GM12891 (cell line): ENCODE measurements at places on chromosomes 13 and 19.

- DNase-seq, result no peak
These were observed 647.2 kb upstream of the KLHL1 start for GRCh38 chr13:70755456-70755855.

DNA sequence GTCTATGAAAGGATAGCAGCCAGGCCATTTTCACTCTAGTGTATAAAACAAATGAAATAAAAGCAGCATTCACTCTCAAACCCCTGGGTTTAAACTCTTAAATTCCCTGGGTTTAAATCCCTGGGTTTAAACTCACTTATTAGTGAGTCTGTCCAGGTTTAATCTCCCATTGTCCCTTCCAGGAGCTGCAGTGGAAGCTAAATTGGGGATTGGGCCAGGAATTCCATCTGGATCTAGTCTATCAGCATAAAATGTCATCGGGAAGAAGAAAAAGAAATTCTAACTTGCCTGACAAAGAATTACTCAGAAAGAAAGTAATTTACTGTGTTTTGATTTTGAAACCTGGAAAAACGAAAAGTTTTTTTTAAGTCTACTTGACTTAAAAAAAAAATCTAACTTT lies 54.8 kb downstream of the FRY start:
- DNase-seq, result no peak

DNA sequence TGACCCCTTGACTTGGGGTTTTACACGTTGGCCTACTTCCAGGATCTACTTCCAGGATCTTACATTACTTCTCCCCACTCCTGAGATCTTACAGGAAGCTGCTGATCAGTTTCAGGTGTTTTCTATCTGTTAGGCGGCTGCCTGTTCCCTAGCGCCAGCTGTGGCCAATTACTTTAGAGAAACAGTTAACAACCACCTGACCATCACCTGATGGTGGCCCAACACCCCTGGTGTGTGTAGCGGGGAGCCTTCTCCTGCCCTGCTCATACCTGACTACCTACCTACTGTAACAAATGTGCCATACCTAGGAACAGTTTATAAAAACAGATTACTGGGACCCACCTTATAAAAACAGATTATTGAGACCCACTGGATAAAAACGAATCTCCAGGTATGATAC lies 2.8 kb upstream of the POP4 start:
- no peak for DNase-seq

DNA sequence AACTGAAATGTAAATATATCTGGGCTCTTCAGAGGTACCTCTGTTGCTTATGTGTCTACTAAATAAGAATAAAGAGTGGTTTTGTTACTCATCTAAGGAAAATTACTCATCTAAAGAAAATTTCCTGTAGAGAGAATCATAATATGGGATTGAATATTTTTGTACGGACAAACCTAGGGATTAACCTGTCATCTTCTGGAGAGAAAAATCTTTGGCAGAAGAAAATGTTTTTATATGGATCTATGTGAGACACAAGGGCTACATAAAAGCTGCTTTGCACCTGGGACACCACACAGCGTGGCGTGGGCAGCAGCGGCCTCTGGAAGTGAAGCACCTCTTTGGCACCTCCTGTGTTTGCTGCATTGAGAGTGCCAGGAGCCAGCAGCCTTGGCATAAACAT lies 242.9 kb upstream of the DACH1 start:
- DNase-seq, result no peak

DNA sequence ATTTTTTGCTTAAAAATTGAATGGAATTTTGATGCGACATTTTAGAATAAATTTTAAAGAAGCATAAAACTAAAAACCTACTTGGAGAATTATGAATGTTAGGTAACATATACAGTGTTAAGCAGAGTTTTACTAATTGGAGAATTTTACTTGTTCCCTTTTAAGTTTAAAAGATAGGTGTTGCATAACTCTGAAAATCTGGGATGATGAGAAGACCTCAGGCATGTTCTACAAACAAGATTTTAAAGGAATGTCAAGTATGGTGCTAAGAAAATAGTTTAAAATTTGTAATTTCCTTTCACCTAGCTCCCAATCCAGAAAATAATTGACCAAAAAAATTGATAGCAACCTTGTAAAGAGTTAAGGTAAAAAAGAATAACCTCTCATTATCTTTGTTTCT lies 135.8 kb downstream of the RFC3 start:
- no peak for DNase-seq

DNA sequence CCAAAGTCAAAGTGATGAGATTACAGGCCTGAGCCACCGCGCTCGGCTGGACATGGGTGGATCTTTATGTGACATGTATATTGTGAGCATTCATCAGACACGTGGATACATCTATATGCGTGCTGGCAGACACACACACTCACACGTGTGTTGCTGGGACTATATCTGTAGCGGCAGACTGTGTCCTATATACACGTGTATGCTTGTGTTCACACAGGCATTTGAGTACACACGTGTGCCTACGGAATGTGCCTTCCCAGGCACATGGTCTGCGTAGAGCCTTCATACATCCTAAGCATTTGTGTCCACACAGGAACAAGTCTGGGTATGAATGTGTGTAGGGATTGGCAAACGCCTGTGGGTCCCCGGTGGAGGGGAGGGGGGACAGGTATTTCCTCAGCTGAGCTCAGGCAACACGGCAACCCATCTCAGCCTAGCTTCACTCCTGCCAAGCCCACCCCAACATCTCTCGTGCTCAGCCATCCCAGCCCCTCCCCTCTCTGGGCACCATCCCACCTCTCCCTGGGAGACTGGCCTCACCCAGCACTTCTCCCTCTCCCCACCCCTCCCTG lies 2.6 kb downstream of the UNC13A start:
- DNase-seq, result no peak

DNA sequence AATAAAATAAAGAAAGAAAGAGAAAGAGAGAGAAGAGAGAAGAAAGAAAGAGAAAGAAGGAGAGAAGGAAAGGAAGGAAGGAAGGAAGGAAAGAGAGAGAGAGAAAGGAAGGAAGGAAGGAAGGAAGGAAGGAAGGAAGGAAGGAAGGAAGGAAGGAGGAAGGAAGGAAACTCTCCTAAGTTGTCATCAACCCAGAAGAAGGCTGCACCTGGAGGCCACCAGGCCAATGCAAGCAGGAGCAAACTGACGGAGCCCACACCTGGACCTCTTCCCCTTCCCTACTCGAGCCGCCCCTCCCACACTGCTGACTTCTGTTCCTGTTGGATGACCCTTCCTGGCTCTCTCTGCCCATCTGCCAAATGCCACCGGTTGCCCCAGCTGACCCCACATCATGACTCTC lies 8.7 kb downstream of the ACER1 start:
- no peak for DNase-seq

GRCh38 chr13:79037197-79037596 lies 368.9 kb downstream of the RBM26 start:
- DNase-seq, result no peak

GRCh38 chr19:17721821-17722220 lies 2.5 kb downstream of the MAP1S start:
- DNase-seq, result no peak

DNA sequence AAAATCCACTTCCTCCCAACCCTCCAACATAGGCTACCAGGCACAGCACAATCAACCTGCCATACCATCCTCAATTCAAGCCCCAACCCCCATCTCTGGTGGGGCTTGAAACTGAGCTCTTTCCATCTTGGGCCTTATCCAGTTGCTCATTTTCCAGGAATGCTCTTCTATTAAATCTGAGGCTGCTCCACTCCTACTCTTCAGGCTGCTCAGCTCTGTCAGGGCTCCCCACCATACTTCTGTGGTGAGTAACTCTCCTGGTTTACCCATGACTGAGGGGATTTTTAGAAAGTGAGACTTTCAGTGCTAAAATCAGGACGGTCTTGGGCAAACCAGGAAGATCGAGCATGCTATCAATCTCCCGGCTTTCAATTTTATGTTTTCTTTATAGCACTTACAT lies 512.8 kb downstream of the LMO7 start:
- DNase-seq, result no peak

GRCh38 chr19:54422136-54422535 lies 6.9 kb downstream of the TTYH1 start:
- DNase-seq, result no peak

DNA sequence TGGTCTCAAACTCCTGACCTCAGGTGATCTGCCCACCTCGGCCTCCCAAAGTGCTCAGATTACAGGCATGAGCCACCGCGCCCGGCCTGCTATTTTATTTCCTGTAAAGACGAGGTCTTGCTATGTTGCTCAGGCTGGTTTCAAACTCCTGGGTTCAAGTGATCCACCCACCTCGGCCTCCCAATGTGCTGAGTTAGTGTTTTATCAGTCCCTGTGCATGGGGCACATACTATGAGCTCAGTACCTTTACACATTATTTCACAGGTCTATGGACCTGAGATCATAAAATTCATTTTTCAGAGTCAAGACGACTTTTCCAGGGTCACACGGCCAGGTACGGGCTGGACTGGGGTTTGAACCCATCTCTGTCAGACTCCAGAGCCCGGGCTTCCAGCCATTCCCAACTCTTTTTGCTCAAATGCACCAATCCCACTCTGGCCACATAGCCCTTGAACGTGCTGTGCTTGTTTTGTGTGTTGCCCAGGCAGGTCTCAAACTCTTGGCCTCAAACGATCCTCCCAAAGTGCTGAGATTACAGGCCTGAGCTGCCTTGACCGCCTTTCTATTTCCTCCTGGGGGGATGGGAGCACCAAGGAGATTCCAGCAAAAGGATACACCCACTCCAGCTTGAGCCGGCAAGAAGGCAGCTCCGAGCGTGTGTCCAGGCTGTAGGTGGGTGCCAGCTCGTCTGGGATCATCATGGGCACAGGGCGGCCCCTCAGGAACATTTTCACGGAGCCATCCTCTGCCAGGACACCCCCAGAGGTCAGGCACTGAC lies 1.1 kb downstream of the EML2 start:
- no peak for DNase-seq

DNA sequence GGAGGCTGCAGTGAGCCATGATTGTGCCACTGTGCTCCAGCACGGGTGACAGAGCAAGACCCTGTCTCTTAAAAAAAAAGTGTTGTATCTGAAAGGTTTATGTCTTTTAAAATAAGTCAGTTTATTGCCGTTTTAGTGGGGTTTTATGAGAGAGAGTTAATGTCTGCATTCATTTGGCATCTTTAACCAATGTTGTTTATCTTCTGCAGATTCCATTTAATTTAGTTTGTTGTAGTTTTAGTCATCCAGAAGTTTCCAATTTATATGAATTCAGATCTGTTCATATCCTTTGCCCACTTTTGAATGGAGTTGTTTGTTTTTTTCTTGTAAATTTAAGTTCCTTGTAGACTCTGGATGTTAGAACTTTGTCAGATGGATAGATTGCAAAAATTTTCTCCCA lies 36.7 kb upstream of the LPAR6 start:
- DNase-seq, result no peak

DNA sequence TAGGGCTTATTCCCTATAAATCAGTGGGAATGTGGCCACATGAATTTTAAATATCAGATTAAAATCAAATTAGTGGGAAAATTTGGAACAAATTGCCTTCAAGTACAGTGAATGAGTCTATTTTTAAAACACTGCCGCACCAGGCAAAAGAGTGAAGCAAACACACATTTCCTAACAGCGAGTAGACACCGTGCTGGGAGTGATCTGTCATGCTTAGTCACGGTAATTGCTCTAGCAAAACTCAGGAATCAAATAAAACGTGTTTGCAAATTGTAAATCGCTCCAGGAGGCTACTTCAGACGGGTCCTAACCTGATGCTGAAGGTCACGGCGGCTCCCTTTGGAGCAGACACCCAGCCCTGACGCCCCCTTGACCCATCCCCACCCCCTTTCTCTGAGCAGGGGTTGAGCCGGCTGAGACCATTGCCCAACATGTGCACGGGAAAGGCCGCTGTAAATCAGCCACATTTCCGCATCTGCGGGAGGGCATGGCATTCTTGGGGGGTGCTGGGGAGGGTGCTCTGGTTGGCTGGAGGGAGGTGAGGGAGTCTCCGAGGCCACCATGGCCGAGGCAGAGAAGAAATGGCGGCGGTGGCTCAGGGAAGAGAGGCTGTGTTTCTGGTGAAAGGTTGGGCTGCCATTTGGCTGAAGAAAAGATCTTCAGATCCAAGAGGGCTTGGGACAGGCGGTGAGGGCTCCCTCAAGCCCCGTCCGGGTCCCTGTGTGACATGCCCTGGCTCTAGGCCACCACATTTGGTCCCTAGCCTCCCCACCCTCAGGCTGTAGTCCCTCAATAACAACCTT lies 8.9 kb downstream of the CEBPA start:
- no peak for DNase-seq

DNA sequence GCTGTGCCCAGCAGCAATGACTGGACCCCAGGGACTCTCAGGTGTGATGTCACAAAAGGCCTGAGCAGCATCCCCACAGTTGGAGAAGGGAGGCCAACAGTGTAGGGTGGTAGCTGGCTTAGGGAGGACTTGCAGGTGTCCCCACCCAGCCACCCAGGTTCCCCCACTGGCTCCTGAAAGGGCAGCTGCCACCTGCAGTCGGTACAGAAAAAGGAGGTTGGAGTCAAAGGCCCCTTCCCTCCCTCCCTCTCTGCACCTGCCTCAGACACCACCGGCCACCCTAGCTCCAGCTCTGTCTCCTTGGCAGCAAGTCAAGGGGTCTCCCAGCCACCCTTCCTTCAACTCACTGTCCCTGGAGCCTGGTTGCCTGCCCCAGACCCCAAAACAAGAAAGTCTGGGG lies at the start of gene PCP2:
TSS of gene PCP2 (minus strand) at position 22 of the 400 bp plus-strand sequence. CDS start 262 bp downstream, outside the sequence.
- no peak for DNase-seq

- peak; percentile 48 for DNase-seq
These were observed 14.5 kb downstream of the ARHGEF7 start for GRCh38 chr13:111129465-111130115.

- no peak for DNase-seq
These were observed 199.4 kb upstream of the IPO5 start for GRCh38 chr13:97753942-97754670.

GRCh38 chr19:18464646-18465045 lies 26.7 kb upstream of the ISYNA1 start:
- no peak for DNase-seq

- peak; percentile 69 for DNase-seq
These were observed at the start of gene FXYD5 for GRCh38 chr19:35154525-35155406. TSS of gene FXYD5 (plus strand) at chr19:35154735. CDS start at chr19:35155551, 816 bp downstream.

GRCh38 chr13:74253161-74253560 lies 119.0 kb upstream of the KLF12 start:
- DNase-seq, result no peak

GRCh38 chr13:95181586-95181985 lies 119.7 kb downstream of the ABCC4 start:
- peak; percentile 14 for DNase-seq

- DNase-seq, result no peak
These were observed 10.6 kb downstream of the CD70 start for GRCh38 chr19:6580313-6580712.

DNA sequence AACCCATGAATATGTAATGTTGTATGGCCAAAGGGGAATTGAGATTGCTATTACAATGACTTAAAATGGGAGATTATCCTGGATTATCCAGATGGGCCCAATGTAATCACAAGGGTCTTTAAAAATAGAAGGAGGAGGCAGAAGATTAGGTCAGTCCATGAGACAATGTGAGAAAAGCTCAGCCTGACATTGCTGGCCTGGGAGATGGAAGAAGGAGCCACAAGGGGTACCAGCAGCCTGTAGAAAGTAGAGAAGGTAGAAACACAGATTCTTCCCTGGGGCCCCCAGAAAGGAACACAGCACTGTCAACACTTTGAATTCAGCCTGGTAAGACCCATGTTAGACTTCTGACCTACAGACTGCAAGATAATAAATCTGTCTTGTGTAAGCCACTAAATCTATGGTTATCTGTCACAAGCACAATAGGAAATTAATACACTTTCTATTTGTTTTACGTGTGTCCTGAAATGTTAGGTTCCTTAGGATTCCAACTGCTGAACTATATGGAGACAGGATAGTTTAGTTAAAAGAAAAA lies 132.9 kb upstream of the SERP2 start:
- DNase-seq, result no peak
